ENCODE measurements at places on chromosomes 7 and 10.

DNA sequence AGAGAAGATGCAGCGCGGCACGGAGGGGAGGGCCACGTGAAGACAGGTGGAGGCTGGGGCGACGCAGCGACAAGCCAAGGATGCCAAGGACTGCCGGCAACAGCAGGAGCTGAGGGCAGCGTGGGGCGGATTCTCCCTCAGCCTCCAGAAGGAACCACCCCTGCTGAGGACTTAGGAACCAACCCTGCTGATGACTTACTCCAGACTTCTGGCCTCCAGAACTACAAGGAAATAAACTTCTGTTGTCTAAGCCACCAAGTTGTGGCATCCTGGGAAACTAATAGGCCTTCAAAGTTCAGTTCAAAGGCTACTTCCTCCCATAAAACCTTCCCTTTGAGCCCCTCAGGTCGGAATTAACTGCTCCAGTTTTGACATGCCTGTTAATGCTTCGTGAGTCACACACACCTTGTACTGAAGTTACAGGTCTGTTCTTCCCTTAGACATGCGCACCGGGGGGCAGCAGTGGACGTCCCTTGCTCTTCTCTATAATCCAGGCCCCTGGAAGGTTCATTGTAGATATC, 88.4 kb upstream of the RHEB start:
- DNase-seq = no peak

DNA sequence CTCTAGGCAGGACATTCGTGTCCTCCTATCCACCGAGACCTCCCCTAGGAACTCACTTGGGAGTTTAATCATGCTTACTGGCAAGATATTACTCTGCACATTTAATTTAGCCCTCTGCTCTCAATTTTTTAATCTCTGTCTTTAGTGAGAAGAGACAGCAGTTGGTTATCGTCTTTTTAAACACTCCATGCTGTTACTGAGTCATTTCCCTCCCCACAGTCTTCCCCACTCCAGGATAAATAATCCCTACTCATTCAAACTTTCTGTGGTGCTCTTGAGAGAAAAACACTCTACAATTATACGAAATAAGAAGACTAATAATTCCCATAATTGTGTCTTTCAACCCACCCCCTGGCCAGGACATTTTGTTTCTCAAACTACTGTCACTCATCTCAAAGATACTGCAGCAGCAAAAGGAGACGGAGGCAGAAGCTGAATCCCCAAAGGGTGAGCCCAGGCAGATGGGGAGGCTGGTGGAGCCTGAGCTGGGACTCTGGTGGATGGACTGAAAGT, 84.2 kb downstream of the ANK3 start:
- DNase-seq = no peak

DNA sequence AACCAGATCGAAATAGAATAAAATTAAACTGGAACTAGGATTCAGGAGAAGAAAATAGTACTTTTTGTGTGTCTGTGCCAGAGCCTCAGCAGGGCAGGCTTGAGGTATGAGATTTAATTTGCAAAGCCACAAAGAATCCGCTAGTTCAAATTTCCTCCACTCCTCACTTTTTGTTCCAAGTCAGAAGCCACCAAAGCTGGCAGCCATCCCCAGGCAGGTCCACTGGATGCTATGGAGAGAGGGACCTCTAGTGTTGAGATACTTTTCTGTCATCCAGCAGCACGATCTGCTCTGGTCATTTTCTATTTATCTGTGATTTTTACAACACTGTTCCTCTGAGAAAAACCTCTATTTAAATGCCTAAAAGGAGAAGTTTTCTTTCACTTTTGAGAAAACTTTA, 147.9 kb upstream of the FRMD4A start:
- no peak for DNase-seq

- no peak for DNase-seq
These were observed 85.3 kb upstream of the RET start for GRCh38 chr10:42991442-42992098.

- DNase-seq = no peak
These were observed 33.7 kb downstream of the CFAP58 start for GRCh38 chr10:104387130-104387888.

DNA sequence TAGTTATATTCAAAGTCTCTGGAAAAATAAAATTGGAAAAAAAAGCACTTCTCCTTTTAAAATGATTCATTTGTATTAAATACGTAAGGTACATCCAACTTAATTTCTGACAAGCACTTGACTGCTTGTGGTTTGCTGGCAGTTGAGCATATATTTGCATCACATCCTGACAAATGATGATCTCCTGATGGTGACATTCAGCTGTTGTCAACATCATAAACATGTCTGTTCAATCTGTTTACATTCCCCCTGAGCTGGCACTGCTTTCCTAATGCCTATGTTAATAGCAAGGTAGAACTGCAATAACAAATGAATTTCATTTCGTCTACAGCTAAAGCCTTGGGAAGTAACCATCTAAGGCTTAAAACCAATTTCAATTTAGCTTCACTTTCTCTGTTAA, 24.4 kb downstream of the TSPAN12 start:
- no peak for DNase-seq

- no peak for DNase-seq
These were observed 103.8 kb downstream of the TAX1BP1 start for GRCh38 chr7:27843584-27844305.

- DNase-seq = no peak
These were observed 70.0 kb upstream of the PRSS58 start for GRCh38 chr7:142327628-142328405.
